AML-193 (cell line): ENCODE measurements at places on chromosomes 7 and 10.

DNA sequence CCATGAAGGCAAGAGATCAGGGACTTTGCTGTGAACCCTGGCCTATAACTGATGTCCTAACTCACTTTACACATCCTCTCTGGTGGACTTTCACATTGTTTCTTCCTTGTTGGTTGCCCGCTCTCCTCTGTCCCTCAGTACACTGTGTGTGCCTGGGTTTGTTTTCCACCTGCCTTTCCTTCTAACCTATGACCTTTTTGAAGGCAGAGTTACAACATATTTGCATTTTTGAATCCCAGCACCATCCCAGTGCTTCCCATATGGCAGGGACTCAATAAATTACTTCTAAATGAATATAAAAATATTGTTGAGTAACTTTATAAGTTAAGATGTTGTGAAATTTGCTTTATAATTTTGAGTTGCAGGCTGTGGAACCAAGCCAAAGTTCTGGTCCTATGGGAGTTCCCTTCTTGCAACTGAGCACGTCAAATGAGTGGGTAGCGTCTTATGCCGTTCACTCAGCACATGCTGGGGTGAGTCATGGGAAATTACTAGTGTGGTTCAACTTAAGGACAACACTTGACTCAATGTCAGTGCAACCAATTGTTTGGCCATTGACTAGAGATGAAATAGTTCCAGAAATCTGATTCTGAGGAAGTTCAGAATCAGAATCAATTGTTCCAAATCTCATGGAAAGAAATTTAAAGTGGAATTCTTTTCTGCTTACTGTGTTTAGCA, 250.9 kb downstream of the TWIST1 start:
- no peak for DNase-seq

DNA sequence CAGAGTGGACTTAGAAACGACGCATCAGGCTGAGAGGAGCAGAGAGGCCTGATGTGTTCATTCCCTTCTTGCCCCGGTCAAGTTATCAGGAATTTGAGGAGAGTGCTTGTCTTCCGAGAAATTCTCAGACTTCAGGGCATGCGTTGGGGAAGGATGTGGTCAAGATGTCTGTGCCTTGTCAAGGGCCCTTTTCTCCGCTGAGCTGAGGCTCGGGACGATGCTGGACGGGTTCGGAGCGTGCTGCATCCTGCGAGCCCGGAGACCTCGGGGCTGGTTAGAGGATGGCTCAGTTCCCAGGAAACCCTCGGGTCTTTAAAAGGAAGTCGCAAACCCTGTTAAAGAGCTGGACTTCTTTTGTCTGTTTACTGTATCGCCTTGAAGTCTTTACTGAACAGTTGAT, 325.4 kb downstream of the ADARB2 start:
- no peak for DNase-seq

DNA sequence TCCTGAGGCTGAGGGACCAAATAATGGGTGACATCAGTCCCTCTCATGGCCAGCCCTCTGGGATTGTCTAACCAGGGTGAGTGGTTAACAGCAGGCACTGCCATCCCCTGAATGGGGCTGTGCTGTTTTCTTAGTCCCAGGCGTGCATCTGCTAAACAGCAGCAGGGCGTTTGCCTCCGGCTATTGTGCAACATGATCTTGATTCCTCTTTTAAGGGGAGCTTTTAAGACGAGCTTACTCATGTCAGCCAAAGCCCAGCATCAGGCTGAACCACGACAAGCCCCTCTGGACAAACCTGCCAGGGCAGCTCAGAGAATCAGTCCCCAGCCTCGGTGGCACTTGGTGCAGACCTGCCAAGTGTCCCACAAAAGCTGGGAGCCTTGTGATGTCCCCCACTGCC, 16.2 kb upstream of the IGFBP3 start:
- peak; percentile 27 for DNase-seq

DNA sequence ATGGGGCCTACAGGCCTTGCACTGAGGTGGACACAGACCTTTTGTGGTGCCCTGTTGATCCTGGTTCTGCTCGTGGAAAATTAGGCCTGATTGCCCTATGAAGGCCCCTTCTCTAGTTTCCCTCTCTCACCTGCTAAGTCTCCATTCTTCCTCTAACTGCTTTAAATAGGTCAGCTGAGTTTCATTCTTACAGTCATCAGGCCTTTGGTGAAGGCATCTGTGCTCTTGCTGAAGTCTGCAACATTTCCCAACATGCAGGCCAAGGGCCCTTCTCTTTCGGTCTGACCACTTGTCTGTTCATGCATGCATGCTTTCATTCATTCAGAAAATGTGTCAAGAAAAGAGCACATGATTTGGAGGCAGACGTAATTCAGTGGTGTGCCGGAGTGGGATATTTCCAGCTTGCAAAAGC, 244.0 kb downstream of the BUB3 start:
- no peak for DNase-seq

GRCh38 chr7:85713171-85713570, 526.3 kb upstream of the SEMA3D start:
- no peak for DNase-seq

GRCh38 chr7:119724041-119724792, 548.8 kb upstream of the KCND2 start:
- DNase-seq: no peak

GRCh38 chr7:87218796-87219544, 562 bp downstream of the TMEM243 start:
- DNase-seq: peak; percentile 70

DNA sequence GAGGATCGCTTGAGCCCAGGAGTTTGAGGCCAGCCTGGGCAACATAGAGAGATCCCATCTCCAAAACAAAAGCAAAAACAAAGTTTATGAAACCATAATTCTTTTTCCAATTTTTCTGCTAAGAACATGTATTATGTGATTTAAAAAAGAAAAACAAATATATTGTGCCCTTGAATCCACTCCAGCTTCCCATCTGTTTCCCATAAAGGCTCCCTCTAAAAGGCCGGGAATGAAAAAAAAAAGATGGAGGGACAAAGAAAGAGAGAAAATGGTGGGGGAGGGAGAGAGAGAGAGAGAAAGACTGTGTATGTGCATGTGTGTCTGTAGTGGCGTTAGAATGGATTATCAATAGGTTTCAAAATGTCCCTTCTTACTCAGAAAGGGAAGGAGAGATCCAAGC, 20.5 kb upstream of the GSDME start:
- DNase-seq: no peak

DNA sequence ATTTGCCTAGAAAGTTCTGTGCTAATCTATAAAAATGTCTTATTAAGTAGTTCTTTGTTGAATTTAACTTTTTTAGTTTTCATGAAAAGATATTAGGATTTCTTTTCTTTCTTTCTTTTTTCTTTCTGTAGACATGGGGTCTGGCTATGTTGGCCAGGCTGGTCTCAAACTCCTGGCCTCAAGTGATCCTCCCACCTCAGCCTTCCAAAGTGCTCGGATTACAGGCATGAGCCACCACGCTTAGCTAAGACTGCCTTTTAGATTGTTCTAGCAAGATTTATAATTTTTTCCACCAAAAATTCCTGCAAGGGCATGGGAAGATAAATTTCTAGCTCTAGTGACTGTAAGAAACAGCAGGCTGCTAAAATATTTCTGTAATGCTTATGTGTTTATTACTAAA, 140.5 kb downstream of the WDR37 start:
- no peak for DNase-seq

DNA sequence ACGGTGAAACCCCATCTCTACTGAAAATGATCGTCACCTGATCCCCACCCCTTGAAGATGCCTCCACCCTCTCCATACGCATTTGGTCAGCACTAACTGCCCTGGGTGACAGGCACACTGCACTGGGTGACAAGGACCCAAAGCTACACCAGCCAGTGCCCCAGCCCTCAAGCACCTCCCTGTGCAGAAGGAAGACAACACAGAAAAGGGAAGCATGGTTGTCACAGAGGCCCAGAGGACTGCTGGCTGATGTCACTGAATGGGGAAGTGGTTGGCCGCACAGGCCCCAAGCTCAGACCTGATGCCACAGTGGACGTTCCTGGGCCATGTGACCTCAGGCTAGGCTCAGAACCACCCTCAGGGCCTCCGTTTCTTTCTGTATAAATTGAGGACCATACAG, 4.2 kb upstream of the PILRA start:
- DNase-seq: peak; percentile 98

- no peak for DNase-seq
Measured at GRCh38 chr10:94989192-94989591, 50.7 kb downstream of the CYP2C9 start.

- no peak for DNase-seq
Measured at GRCh38 chr7:139023076-139023475, 12.8 kb downstream of the ZC3HAV1L start.

DNA sequence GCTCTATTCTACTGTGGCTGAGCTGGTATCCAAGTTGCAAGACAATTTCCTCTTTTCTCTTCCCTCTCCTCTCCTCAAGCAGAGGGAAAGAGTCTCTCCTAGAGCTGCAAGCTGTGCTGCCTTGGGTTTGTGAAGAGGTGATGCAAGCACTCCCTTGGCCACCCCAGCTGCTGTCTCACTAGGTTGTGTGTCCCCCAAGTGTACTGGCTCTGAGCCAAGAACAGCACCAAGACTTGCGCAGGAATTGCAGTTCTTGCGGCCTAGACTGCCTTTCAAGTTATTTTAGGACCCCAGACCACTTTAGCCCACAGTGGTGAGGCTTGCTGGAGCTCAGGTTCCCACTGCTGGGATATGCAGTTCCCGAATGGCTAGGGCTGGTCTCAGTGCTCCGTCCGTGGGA, 411.6 kb downstream of the DPP6 start:
- DNase-seq: no peak

DNA sequence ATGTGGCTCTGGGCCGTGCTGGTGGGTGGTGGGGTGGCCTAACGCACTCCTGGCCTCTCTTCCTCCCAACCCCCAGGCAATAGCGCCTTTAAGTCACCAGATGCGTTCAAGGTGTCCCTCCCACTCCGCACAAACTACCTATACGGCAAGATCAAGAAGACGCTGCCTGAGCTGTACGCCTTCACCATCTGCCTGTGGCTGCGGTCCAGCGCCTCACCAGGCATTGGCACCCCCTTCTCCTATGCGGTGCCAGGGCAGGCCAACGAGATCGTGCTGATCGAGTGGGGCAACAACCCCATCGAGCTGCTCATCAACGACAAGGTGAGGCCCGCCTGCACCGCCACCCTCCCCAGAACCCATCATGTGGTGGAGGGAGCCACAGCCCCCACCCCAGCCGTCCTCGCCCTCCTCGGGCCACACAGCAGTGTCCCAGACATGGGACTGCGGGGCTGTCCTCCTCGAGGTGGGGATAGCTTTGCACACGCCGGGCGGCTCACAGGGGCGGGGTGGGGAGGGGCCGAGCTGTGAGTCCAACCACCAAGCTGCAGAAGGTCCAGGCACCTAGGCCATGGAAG, 7.8 kb downstream of the NPTX2 start:
- no peak for DNase-seq

- no peak for DNase-seq
Measured at GRCh38 chr10:99742701-99743100, 10.7 kb downstream of the CUTC start.

GRCh38 chr10:61284222-61284890, 168.8 kb downstream of the TMEM26 start:
- DNase-seq: peak; percentile 24

GRCh38 chr7:70667406-70667805, 464.5 kb upstream of the GALNT17 start:
- DNase-seq: no peak

DNA sequence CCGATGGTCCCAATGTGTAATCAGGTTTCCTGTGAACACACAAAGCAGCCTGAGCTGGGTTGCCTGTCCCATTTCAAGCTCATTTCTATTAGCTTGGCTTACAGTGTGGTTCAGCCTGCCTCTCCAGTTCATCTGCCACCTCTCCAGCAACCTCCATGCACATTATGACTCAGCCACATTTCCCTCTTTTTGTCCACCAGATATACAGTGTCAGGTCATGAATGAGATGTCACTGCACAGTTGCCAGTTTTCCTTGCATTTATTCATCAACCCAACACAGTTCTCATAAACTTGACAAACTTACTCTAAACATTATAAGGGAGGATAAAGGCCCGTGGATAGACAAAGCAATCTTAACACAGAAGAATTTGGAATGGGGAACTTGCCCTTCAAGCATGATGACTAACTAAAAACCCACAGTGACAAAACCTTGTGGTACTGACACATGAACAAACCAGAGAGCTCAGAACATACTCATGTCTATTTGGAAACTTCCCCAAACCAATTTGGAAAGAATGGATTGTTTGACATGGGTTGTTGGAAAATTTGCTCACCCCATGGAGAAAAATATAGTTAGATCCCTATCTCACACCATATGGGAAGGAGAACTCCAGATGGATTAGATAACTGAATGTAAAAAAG, 2.5 kb upstream of the CFAP58 start:
- peak; percentile 95 for DNase-seq

DNA sequence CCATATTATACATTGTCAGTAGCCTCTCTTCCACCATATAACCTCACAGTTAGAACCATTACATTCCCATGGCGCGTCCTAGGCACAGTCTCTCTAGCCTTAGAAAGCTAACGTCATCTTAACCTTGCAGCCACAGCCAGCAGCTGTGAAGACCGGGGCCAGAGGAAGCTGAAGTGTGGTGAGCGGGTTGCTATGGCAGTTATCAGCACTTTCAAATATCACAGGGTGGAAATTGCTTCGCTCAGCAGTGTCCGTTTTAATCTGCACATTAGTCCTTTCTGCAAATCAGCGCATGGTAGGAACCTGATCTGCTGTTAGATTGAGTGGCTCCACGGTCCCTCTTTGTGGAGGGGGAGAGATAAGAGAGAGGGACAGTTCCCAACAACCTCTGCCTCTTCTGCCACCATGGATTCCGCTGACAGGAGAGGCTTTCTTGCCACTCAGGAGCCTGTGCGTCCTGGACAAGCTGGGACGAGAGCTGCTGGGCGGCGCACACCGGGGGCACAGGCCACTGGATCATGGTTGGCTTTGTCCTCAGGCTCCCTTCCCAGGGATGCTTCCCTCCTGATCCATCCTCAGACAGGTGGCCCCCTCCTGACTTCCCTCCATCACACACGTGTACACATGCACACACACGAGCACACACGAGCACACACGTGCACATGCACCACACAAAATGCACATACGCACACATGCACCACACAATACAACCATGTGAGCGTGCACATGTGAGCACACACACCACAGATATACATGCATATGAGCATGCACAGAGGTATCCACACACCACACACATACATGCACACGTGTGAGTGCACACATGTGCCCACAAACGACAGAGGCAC, 93.8 kb downstream of the WDR37 start:
- DNase-seq: no peak

- DNase-seq: peak; percentile 31
Measured at GRCh38 chr7:14457568-14458453, 444.7 kb downstream of the DGKB start.

DNA sequence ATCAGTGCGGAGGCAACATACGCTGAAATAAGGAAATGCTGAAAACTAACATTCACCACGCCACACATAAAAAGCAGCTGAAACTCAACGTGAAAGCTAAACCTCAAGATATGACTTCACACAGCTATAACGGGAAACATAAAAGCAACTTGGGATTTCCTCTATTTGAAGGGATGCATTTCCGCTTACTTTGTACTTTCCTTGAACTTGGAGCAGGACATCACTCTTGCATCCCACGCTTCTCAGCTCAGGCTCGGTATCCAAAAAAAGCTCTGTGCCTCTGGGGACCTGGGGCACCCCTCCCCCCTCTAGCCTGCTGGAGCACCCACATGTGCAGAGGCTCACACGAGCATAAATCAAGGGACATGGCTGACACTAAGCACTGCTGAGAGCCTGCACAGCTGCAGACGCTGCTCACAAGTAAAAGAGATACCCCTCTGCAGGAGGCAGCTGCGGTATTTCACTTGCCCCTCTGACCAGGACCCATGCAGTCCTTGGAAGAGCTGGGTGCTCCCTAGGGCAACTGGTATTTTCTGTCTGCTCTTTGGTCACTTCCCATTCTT, 34.2 kb downstream of the PARD3 start:
- no peak for DNase-seq

GRCh38 chr7:150968734-150969372, 9.3 kb downstream of the KCNH2 start:
- DNase-seq: no peak

GRCh38 chr10:125158601-125159485, 1.5 kb downstream of the CTBP2 start:
- peak; percentile 38 for DNase-seq
